ENCODE measurements at places on chromosomes 16 and 17.

GRCh38 chr16:64991001-64991400, 130.9 kb downstream of the CDH11 start:
- no peak for ATAC-seq

- no peak for ATAC-seq
These were observed 24.3 kb upstream of the GSG1L start for GRCh38 chr16:28087675-28088300.

- no peak for ATAC-seq
These were observed 16.8 kb upstream of the PABPN1L start for GRCh38 chr16:88883117-88883895.

GRCh38 chr17:47057830-47058229, 78.8 kb upstream of the RPRML start:
- no peak for ATAC-seq

DNA sequence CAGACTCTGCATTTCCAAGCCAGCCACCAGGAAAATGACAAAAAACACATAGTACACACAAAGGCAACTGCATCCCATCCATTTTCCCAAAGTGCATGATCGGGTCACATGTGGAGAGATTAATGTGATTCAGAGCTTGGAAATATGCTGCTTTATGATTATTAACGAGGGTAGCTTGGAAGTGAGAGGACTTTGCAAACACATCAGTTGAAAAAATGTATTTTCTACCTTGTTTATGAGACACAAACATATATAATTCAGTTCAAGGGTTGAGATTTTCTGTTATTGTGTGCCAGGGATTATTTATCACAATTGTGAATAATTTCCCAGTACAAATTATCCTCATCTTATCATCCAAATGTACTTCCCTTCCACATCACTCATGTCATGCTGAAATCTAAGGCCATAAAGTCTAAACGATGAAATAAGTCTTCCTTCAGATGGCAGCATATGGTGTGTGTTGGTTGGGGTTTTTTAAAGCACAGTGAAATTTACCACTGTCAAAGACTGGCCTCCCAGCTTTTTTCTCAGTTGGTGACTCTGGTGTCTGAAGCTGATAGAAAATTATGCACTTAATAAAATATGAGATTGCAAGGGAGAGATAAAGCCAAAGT, 104.7 kb upstream of the ADAMTS18 start:
- ATAC-seq = no peak

DNA sequence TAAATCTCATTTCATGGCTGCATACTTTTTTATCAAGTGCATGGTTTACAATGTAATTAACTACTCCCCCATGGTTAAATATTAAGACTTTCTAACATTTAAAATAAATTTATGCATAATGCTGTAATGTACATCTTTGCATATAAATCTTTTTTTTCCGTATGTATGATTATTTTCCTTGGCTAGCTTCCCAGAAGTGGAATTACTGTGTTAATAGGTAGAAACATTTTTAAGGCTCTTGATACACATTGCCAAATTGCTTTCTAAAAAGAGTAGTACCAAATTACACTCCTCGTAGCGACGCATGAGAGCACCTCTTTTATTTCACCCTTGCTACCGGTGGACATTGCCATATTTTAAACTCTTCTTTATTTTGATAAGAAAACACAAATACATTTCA, 141.1 kb downstream of the DNAH9 start:
- ATAC-seq = no peak

DNA sequence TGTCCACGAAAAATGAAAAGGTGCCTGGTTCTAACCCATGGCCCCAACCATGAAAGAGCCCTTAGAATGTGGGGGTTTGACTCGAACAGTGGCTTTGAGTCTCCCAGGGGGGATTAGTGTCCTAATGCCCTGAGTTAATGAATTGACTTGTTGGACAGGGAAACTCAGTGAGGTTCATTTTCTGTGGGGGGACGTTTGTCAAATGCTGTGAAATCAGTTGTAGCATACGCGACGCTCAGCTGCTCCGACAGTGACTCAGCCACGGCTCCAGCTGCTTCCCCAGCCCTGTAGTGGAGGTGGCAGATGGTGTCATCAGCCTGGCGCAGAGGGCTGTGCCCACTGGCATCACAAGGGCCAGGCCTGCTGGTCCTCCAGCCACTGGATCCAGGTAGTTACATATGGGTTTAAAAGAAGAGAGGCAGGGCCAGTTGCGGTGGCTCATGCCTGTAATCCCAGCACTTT, 3.9 kb upstream of the TMEM235 start:
- ATAC-seq = no peak

DNA sequence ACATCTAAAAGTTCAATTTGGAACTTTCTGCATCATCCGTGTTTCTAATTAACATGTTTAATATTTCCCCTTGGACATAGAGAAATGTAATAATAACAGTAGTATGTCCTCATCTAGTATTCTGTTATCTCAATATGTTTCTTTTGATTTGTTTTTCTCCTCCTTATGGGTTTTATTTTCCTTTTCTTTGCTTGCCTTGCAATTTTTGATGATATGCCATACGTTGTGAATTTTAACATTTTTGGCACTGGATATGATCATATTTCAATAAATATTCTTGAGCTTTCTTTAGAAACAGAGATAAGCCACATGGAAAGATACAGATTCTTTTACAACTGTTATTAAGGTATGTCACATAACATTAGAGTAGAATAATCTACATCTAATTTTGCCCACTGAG, 1316.2 kb downstream of the CDH8 start:
- no peak for ATAC-seq

DNA sequence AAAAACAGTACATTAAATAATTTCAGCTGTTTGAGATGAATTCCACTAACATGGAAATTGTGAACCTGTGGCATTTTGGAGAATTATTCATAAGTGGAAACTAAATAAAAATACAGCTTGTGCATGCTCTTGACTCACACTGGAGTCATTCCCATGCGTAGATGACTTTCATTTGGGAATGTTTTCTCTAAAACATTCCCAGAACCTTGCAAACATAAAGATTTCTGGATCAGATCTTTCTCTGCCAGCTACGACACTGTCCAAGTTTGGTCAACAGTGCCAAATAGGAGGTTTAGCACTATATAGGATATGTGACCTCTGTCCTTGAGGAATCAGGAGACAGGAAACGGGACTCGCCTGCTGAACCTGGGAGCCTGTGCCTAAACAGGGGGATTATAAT, 400.9 kb downstream of the SLC39A11 start:
- no peak for ATAC-seq

DNA sequence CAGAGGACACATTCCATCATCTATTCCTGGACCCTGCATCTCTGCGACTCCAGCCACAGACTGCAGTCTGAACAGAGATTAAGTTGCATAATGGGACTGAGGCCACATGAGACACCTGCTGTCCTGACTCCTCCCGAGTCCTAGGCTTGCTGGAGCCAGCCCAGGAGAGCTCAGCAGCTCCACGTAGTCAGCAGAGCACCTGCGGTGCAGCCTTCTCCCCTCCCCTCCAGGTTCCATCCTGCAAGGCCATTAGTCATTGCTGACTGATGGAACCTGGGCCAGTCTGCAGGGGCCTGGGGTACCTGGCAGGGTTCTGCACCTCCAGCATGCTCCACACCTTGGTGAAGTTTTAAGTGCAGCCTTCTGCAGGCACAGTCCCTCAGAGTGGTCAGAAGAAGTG, 76.7 kb downstream of the PLD6 start:
- ATAC-seq = no peak

Data from SK-N-SH treated with all-trans-retinoic acid at 6 μM for 48 hours (cell line).